Activated naive CD4-positive, alpha-beta T cell treated with anti-CD3 and anti-CD28 coated beads, Interleukin-2, amount 10 ng/mL, durations not matched to agents 7 days and 5 days (primary cell): ENCODE measurements at places on chromosomes 7 and 10.

GRCh38 chr7:24808518-24808917 is 51.3 kb upstream of the GSDME start:
- DNase-seq, result no peak

- DNase-seq, result no peak
These were observed 6.9 kb upstream of the SORBS1 start for GRCh38 chr10:95567903-95568630.

GRCh38 chr7:74388880-74389415 is 64.8 kb upstream of the GTF2IRD1 start:
- no peak for DNase-seq

GRCh38 chr7:99258501-99258900 is 14.1 kb upstream of the MYH16 start:
- DNase-seq, result no peak

GRCh38 chr10:57692255-57692980 is 575.3 kb downstream of the IPMK start:
- no peak for DNase-seq
